ENCODE measurements at places on chromosomes 5 and 9. TPM values are rescaled to one million over a fixed set of nuclear protein-coding genes. Genes with fewer than 3 reads are reported as not detected.
A peak's percentile ranks its signal among the peaks of the same experiment; 100 is the strongest.

Gene PTRH1
- 7.5 TPM for polyA plus RNA-seq

DNA sequence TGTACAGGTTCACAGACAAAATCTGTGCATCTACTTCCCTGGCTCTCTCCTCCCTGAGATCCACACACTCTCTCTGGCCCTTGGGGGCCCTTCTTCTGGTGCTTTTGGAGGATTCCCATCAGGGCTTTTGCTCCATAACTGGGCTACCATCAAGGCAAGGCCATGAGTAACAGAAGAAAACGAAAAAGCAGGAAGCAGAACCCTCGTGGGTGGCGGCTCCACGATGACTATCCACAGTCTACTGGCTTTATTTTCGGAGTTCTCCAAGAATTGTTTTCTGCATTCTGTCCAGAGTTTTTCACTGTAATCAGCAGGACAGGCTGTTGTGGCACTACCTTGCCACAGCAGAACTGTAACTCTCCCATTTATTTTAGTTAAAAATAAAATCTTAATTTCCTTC, 19.9 kb downstream of the PNPLA7 start:
- DNase-seq = no peak

DNA sequence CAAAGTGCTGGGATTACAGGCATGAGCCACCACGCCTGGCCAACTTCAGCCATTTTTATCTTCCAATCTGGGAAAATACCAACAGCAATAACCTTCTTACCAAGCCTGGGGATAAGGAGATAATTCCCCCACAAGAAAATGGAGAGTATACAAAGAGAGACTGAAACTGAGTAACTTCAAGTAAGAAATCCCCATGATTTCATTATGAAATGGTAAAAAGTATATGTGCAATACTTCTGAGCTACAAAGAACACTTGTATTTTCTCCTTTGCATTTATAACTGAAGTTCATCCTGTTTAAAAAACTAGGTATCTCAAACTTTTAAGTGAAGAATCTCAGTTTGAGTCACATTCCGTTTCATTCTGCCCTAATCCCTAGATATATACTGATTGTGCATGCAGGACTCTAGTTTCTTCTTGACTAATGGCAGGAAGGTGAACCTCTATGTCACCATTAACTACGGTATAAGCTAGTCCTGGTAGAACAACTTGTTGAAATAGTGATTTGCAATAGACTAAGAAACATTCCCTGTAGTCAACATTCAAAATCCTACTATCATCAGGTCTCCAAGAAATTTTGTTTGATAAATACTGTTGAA, 2071.4 kb downstream of the MAT2B start:
- no peak for DNase-seq

GRCh38 chr5:140321796-140322195, 18.9 kb upstream of the PFDN1 start:
- no peak for DNase-seq

GRCh38 chr5:91048073-91048472, 335.0 kb downstream of the ARRDC3 start:
- no peak for DNase-seq

Gene TCF7
- 12.1 TPM for polyA plus RNA-seq

GRCh38 chr9:91589101-91589553, 165.5 kb upstream of the NFIL3 start:
- peak; percentile 18 for DNase-seq

DNA sequence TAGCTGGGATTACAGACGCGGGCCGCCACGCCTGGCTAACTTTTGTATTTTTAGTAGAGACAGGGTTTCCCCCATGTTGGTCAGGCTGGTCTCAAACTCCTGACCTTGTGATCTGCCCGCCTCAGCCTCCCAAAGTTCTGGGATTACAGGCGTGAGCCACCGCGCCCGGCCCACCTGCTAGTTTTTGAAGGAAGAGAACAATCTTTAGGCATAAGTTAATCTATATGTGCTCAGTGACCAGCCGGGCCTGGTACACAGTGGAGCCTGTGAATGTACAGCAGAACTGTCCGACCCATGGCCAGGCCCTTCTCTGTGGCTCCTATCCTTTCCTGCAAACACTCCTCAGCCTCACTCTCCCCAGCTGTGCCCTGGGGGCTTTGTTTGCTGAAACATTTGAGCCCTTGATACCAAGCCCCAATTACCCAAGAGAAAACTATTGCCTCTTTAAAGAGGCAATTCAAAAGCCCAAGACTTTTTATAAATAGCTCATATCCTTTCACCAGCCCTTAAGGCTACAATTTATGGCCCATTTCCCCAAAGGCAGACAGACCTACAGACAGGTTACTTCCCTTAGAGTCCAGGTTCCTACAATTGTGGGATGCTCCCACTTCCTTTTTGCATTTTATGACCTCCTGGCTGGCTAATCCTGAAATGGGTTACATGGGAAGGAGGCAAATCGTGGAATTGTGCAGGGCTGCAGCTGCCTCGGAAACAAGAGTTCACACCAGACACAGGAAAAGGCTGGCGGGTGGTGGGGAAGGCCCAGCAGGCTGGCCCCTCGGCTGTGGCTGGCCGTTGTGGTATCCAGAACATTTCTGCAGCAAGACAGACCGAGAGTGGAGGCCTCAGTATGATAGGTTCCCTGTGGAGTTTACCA, 37.5 kb downstream of the SPRY4 start:
- no peak for DNase-seq

DNA sequence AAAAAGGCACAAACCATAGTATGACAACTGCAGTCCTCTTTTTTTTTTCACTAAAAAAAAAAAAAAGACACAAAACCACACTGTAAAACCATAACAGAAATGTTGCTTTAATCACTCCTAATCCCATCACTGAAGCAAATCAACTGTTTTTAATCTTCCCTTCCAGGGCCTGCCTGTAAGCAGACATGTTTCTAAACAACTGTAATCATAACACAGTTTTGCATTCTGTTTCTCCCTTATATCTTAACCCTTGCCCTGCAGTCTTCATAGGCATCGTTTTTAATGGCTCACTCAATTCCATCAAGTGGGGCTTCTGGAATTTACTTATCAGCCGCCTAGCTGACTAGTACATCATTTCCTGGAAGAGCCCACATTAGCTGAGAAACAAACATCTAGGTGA, 111.0 kb upstream of the SLC25A48 start:
- no peak for DNase-seq

DNA sequence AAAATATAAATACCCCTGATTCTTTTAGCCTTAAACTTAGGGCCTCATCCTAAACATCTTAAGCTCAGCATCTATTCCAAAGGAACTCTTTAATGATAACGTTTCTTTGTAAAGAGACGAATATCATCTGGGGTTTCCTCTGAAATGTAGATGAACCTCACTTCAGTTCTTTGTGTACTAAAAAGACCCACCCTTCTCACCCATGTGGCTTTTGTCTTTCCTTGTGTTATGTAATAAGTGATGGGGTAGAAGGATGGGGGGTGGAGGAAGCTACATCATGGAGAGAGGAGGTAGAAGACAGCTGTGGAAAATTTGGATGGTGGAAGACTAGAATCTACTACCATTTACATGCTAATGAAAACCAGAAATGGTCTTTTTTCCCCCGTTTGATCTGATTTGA, 111.0 kb downstream of the NDUFS4 start:
- no peak for DNase-seq

DNA sequence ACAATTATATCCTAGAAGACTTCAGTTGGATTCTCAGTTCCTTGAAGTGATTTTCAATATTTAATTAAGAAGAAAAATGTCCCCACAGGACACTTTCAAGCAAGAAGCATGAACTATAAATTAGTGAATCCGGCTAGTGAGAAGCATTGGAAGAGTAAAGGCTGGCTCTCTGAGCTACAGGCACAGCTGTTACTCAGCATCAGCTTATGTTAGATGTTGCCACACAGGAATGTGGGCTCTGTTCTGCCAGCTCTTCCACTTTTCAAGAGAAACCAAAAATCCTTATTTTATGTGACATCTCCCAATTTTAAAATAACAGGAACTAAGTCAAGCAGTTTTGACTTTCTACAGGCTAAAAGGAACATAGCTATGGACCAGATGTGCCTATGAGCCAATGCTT, 14.9 kb downstream of the ZNF474 start:
- DNase-seq = no peak

- DNase-seq = no peak
Measured at GRCh38 chr5:12017007-12017406, 112.8 kb upstream of the CTNND2 start.

Gene ARL14EPL
- not detected for polyA plus RNA-seq

Gene COL23A1
- polyA plus RNA-seq = 4.8 TPM

GRCh38 chr5:119274767-119275130, 81.1 kb upstream of the TNFAIP8 start:
- no peak for DNase-seq

GRCh38 chr9:121700832-121701419, 49.5 kb downstream of the DAB2IP start:
- DNase-seq = no peak

GRCh38 chr9:10079284-10079964, 533.4 kb downstream of the PTPRD start:
- no peak for DNase-seq

Measured in right renal cortex interstitium (tissue), 3 donors.